IPS-NIHi11 (cell line): ENCODE measurements at places on chromosomes 16 and 17.

DNA sequence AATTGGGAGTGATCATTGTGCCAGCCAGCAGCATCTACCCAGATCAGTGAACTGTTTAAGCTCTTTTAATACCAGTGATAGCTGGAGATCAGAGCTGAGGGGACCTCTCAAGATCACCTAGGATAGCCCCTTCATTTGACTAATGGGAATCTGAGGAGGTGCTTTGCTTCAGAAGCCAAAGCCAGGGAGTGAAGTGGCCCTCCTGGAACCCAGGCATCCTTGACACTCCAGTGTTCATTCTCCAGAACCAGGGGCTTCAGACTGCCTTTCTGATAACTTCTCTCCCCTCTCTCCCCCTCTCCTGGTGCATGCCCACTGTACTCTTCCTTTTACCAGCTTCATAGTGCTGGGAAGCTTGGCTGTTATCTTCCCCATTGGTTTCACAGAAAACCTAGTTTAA, 48.0 kb upstream of the SLC12A3 start:
- no peak for DNase-seq

- DNase-seq: no peak
Observed at GRCh38 chr16:55325458-55326109, 1.6 kb downstream of the IRX6 start.

GRCh38 chr17:40548491-40548981, 16.7 kb downstream of the CCR7 start:
- no peak for DNase-seq

DNA sequence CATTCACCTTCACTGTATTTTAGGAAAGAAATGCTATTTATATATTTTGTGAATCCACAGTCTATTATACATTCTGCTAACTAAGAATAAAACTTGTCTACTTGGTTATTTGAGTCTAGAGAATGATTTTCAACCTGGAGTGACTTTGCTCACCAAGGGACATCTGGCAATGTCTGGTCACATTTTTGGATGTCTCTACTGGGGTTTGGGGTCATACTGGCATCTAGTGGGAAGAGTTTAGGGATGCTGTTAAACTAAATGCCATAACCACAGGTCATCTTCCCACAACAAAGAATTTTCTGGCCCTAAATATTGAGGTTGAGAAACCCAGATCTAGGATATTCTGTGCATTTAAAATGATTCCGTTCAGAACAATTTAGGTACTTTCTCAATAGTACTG, 26.0 kb downstream of the KCNJ16 start:
- no peak for DNase-seq

DNA sequence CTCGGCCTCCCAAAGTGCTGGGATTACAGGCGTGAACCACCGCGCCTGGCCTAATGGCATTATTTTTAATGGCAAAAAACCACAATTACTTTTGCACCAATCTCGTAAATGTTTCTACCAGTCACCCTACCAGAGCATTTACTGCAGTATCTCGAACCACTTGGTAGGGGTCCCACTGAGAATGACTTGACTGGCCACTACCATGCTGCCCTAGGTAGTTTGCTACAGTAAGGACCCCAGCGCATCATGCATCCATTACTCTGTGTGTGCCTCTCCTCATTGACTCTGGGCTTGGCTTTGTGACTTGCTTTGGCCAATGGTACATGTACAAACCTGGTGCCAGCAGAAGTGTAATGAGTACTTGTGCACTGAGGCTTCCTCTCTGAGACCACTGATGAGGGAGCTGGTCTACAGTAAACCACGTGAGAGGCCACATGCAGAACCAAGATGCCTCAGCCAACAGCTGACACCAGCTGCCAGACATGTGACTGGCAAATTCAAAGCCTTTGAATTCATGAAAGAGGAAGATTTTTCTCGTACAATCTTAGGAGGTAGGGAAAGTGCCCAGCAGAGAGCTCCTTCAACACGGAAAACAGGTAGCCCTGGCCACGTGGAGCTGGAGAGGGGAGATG, 421.7 kb upstream of the C16orf82 start:
- DNase-seq: no peak

DNA sequence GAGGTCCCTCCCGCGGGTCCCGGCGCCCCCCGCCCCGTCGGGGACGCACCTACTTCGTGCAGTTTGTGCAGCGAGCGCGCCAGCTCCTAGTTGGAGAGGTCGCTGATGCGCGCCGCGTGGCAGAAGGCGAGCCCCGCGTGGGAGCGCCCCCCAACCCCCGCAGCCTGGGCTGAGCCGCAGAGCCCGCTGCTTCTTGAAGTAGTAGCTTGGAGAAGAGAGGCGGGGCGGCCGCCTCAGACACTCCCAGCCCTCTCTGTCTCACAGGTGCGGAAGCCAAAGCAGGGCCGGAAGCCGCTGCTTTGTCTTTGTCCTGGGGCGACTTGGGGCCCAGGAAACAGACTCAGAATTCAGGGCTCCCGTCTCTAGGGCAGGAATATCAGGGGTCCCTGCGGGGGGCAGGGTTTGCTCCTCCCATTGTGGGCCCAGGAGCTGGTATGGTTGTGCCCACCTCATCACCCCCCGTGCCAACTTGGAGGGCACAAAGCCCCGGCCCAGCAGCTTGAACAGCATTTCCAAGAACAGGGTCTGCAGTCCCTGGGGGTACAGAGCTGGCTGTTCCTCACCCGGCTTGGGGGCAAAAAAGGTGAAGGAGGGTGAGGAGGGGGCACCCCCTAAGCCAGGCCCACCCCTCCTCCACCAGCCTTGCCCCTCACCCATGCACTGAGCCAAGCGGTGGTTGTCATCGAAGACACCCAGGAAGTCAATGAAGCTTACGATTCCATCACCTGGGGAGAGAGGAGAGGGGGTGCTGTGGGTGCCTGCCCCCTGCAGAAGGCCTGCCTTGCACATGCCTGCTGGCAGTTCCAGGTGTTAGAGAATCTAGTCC, 13.5 kb downstream of the SPATA32 start:
- peak; percentile 86 for DNase-seq

DNA sequence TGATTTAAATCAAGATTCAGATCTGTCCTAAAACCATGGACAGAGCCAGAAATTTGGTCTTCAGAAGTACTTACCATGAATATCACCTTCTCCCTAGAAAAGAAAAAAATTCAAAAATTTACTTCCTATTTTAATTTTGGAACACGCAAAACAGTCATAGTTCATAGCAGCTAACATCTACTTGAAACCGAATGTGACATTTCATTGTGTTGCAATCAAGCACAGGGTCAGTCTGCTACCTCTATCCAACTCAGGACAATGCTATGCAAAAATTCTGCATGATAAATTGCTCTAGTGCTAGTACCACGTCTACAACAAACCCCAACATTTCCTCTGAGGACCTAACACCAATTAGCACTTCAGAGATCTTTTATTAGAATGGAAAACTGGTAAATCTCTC, 7.7 kb downstream of the JPT1 start:
- no peak for DNase-seq

GRCh38 chr16:56425439-56425832, at the start of gene AMFR:
AMFR (minus strand) TSS chr16:56425545; CDS start chr16:56425327, 218 bp downstream.
- peak; percentile 92 for DNase-seq

GRCh38 chr16:49179714-49180330, 101.8 kb downstream of the CBLN1 start:
- no peak for DNase-seq

- DNase-seq: no peak
Observed at GRCh38 chr16:87809150-87809902, 43.5 kb upstream of the KLHDC4 start.

DNA sequence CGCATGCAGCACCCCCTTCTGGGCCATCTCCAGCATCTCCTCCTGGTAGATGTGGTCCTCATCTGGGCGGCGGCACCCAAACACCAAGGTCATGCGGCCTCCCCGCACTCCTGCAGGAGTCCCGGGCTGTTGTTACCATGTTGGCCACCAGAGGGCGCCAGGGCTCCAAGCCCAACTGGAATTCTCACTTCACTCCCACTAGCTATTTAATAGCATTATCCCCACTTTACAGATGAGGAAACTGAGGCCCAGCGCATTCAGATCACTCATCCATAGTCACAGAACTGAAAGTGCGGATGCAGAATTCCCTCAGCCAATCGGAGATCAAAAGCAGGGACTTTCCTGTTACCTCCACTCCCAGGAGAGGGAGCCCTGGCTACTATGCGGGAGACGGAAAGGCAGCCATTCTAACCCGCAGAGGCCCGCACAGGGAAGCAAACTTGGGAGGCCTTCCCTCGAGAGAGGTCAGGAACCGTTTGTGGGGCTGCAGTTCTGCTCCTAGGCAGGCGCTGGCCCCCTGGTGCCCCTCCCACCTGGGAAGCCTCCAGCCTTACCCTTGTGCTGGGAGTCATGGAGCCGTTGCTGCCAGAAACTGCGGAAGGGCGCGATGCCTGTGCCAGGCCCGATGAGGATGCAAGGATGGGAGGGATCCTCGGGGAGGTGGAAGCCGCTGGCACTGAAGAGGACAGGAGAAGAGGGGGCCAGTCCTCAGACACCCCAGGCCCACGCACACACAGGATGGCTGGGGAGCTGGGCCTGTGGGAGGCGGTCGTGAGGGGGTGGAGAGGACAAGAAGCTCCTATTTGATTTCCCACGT, 40.1 kb downstream of the NOS2 start:
- peak; percentile 76 for DNase-seq

DNA sequence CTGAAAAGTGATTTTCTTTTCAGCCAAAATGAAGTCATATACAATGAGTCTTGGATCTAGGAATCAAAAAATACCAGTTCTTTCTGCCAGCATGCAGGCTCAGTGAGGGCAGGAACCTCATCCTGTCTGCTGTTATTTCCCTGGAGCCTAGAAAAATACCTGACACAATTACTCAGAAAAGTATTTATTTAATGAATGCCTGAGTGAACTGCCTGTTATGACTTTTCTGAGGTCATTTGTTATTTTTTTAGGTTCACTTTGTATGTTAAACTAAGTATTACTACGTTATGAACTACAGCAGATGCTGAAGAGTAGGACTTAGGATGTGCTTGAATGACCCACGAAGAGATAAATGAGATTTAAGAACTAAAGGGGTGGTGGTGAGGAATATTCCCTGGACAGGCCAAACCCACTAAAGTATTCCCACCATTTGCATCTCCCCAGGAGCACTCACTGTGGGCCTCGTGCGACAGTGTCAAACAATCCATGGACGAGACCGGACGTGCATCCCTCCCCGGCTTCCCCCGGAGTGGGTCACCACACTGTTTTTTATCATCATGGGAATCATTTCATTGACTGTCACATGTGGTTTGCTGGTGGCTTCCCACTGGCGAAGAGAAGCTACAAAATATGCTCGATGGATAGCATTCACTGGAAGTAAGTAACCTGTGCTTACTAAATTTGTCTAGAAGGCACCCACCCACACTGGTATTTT, 17.1 kb upstream of the VWA3A start:
- DNase-seq: no peak

GRCh38 chr17:46895171-46895570, 27.8 kb upstream of the GOSR2 start:
- no peak for DNase-seq

DNA sequence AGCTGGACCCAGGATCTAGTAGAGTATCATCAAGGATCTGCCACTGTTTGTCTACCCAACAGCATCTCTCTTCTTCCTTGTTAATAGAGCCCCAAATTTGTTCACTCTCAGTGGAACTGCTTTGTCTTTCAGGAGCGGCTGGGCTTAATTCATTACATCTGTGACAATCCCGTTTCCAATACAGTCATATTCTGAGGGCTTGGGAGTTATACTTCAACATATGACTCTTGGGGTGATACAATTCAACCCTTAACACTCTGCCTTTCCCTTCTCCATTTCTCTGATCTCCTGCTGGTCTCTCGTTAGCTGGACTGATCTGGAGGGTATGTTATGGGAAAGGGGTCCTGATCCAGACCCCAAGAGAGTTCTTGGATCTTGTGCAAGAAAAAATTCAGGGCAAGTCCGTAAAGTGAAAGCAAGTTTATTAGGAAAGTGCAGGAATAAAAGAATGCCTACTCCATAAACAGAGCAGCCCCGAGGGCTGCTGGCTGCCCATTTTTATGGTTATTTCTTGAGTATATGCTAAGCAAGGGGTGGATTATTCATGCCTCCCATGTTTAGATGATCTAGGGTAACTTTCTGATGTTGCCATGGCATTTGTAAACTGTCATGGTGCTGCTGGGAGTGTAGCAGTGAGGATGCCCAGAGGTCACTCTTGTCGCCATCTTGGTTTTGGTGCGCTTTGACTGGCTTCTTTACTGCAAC, 42.4 kb downstream of the IQCK start:
- no peak for DNase-seq

DNA sequence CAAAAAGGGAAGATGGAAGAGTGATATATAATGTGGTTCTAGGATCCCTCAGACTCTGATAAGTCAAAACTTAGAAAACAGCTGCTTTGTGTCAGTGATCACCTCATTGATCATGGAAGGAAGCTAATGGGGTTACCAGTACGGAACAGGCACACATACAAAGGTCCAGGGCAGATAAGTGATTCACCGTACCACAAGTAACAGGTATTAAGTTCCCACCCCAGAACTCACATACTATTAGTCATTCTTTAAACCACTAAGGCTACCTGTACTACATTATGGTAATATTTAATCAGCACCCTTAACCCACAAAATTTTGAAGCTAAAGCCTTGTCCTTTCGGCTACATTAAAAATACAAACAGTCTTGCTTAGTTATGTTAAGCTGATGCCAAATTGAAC, 17.4 kb downstream of the RNF43 start:
- DNase-seq: no peak

- DNase-seq: no peak
Observed at GRCh38 chr16:2008631-2009163, 924 bp downstream of the ZNF598 start.

DNA sequence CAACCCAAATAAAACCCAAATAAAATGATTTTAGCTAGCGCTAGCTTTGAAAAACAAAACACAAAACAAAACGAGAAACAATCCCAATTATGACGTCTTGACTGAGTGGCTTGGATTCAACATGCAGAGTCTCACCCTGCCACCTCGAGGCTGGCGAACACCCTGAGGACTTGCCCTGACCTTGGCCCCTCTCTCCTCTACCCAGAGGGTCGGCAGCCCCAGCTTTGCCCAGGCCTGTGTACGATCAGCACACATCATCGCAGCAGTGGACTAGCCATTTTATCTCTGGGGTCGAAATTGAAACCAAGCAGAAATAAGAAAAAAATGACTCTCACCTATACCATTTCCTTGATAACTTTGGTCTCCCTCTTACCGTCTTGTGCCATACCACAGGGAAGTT, 4.9 kb downstream of the JMJD6 start:
- no peak for DNase-seq

GRCh38 chr16:30533748-30534367, 800 bp downstream of the ZNF747 start:
- DNase-seq: no peak

- peak; percentile 91 for DNase-seq
Observed at GRCh38 chr17:29219378-29220047, 27.1 kb upstream of the CRYBA1 start.

DNA sequence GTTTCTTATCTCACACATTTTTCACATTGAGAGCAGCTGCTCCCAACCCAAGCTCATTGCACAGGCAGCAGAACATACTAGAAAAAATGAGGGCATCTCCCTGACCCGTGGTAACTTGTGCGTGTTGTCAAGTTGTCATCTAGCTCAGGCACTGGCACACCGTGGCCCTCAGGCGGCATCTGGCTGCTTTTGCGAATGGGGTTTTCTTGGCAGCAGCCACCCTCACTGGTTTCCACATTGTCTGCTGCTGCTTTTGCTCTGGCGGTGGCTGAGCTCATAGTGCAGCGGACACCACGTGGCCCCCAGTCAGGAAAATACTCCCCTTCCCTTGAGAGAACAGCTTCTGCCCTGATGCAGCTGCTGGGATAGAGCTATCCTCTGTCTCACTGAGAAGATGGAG, 9.4 kb upstream of the TEDC2 start:
- no peak for DNase-seq
